ENCODE measurements at places on chromosomes 5 and 9.

DNA sequence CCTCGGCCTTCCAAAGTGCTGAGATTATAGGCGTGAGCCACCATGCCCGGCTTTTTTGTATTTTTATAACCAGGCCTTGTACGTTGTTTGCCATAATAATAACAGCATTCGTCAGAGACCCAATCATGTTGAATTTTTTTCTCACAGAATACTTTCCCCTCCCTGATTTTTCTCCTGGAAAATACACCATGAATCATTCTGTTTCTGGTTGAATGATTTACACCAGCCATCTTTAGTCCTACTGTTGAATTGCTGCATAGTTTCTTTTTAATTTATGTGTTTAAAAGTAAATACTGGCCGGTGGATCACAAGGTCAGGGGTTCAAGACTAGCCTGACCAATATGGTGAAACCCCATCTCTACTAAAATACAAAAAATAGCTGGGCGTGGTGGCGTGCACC is 3.5 kb downstream of the CNOT8 start:
- no peak for DNase-seq

GRCh38 chr9:91784673-91785446 is 165.2 kb downstream of the ROR2 start:
- DNase-seq: no peak

- no peak for DNase-seq
These were observed 166.9 kb downstream of the MEF2C start for GRCh38 chr5:88716101-88716500.

DNA sequence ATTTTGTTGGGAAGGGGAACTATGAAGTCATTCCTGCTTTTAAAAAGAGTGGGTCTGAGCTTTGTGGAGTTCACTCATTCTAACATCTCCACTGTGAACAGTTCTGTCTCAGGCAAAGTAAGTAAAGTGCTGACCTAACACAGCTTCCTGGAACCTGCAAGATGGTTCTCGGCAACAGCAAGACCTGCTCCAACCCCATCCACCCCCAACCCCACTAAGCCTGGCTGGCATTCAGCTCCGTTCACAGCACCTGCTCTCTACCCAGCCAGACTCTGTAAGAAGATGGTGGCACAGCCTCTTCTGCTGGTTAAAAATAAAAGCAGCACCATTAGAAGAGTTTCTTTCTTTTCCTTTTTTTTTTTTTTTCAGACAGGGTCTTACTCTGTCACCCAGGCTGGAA is 42.0 kb downstream of the EPB41L4B start:
- DNase-seq: no peak

DNA sequence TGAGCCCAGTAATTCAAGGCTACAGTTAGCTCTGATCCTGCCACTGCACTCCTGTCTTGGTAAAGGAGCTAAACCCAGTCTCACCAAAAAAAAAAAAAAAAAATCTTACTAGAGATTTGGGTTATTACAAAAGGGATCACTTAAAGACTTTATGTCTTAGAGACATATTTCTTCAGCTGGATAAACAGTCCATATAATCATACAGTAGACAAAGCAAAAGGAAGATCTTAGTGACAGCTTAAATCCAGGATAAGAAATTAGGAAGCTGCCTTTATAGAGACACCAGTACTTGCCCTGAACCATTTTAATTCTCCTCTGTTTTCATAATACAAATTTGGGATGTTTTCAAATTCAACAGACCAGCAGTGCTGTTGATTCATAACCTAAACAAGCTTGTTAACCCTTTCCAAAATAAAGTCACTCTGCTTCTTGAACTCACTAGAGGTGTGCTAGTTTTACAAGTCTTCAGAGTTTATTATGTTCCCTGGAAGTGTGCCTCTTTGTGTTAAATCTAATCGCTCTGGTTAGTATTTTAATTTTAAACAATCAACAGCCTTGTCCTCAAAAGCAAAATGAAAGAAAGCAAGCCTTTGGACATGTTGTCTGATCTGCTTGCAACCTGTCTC is 255.5 kb downstream of the ARRDC3 start:
- DNase-seq: no peak

GRCh38 chr9:117742131-117742530 is 37.9 kb downstream of the TLR4 start:
- DNase-seq: no peak

DNA sequence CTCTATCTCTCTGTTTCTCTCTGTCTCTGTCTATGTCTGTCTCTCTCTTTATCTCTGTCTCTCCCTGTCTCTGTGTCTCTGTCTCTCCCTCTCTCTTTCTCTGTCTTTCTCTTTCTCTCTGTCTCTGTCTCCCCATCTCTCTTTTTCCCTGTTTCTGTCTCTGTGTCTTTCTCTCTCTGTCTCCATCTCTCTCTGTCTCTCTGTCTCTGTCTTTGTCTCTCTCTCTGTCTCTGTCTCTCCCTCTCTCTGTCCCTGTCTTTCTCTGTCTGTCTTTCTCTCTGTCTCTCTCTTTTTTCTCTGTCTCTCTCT is 2.1 kb upstream of the SLC6A19 start:
- no peak for DNase-seq

- no peak for DNase-seq
These were observed 35.5 kb upstream of the B4GALT1 start for GRCh38 chr9:33202552-33203201.

- DNase-seq: no peak
These were observed 244.8 kb downstream of the CSNK1G3 start for GRCh38 chr5:123756816-123757215.

DNA sequence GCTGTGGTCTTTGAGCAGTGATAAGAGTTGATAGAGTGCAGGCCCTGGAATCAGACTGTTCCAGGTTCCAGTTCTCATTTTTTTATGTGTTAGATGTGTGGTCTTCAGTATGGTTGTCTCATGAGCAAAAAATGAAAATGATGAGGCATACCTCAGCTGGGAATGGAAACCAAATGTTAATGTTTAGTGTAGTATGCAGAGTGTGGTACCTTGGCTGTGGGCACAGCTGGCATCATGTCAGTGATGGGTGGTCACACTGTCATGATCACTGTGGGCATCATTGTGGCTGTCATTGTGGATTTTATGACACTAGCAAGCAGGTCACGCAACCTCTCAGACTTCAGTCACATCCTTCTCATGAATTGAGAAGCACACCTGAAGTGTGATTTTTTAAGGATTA is 6.4 kb downstream of the ABLIM3 start:
- no peak for DNase-seq

DNA sequence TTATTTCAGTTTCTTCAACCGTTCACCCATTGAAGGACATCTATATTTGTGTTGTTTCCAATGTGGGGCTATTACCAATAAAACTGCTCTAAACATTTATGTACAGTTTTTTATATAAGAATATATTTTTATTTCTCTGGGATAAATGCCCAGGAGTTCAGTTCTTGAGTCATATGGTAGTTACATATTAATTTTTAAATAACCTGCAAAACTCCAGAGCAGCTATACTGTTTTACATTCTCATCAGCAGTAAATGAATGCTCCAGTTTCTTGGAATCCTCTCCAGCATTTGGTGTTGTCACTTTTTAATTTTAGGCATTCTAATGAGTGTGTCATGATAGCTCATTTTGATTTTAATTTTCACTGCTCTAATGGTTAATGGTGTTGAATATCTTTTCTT is 36.2 kb downstream of the CDK7 start:
- DNase-seq: no peak

- no peak for DNase-seq
These were observed 97.1 kb upstream of the PRSS3 start for GRCh38 chr9:33698267-33698666.

DNA sequence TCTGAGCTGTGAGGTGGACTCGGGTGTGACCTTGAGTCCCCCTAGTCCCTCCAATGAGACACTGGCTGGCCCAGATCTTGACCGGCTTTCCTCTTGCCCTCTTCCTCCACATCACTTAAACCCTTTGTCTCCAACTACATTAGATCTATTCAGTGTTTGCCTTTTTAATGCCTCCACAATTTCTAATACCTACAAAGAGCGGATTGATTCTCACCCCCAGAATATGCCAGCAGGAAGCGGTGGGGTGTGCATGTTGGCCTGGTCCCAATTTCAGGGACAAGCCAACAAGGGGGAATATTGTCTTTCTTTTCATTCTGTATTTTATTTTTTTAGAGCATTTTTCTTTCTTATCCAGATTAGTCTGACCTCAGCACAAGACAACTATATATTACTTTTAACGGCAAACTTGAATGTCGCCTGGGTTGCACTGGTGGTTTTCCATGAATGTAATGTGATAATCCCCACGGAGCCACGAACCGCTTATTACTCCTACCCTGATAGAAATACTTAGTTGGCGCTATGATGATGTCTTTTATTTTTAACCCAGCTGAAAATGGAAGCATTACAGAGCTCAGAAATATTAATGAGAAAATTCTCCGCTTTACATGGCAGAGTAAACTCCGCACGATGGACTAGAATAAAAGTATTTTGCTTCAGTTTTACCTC is 68.5 kb upstream of the MYO10 start:
- no peak for DNase-seq

- DNase-seq: no peak
These were observed 2.2 kb downstream of the DOCK8 start for GRCh38 chr9:216866-217265.
